ENCODE measurements at places on chromosomes 1 and 21. TPM values are rescaled to one million over a fixed set of nuclear protein-coding genes. Genes with fewer than 3 reads are reported as not detected.
A peak's percentile ranks its signal among the peaks of the same experiment; 100 is the strongest.

GRCh38 chr1:108664481-108664880 is 3.6 kb upstream of the HENMT1 start:
- DNase-seq, result no peak

GRCh38 chr1:42953182-42954180 is 5.2 kb downstream of the SLC2A1 start:
- no peak for DNase-seq

GRCh38 chr1:185495898-185496297 is 178.9 kb upstream of the IVNS1ABP start:
- DNase-seq, result no peak

DNA sequence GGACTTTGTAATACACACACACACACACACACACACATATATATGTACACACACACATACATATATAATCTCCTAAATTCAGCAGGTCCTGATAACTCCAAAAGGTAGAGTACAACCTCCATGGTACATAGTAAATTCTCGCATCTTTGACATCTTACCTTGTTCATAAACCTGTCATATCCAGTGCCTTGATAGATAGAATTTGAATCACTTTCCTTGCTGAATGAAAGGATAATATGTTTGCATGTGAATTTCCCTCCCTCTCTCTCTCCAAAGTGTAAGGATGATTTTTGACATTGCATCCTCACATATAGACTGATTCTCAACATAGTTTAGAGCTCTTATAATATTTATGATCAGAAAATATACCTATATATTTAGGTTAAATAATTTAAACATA is 567.1 kb upstream of the ADGRL2 start:
- DNase-seq, result no peak

GRCh38 chr1:245155272-245156040 is 671 bp downstream of the KIF26B start:
- no peak for DNase-seq

Gene RHOU
- total RNA-seq, result 2.0 TPM

Gene C1orf87
- total RNA-seq, result not detected

DNA sequence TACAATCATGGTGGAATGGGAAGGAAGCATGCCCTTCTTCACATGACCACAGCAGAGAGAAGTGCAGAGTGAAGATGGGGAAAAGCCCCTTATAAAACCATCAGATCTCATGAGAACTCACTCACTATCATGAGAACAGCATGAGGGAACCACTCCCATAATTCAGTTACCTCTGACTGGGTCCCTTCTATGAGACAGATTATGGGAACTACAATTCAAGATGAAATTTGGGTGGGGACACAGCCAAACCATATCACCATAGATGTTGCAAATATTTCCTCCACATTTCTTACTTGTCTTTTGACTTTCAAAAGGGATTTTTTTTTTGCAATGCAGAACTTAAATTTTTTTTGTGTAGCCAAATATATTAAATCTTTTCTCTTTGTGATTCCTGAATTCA is 14.8 kb downstream of the SH3BGR start:
- no peak for DNase-seq

DNA sequence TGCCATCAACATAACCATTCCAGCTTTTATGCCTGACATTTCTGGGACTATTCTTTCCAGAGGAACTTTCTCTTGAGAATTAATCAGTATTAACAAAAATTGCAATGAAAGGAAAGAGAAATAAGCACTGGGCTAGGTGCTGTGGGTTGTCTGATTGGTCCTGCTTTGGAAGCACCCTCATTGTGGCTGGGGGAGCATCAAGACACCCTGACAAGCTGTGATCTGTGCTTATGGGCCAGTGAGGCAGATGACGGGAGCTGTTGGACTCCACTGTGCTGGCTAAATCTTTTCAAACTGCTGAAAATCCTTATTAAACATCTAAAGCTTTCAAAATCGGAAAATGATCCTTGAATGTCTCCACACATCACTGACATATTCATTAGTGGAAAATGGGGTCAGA is 20.0 kb downstream of the UBASH3A start:
- DNase-seq, result no peak

Gene CD1D
- 3.6 TPM for total RNA-seq

Gene GJC2
- total RNA-seq, result 0.72 TPM

Gene DENND1B
- 22.4 TPM for total RNA-seq

Gene FMO2
- 31.6 TPM for total RNA-seq

GRCh38 chr21:20373031-20373430 is 625.2 kb upstream of the NCAM2 start:
- no peak for DNase-seq

Gene CCDC17
- 1.7 TPM for total RNA-seq

GRCh38 chr21:32073190-32073589 is 200.4 kb downstream of the HUNK start:
- DNase-seq, result no peak

- no peak for DNase-seq
Measured at GRCh38 chr1:152039886-152040285, 3.1 kb upstream of the S100A11 start.

Gene PTPRU
- total RNA-seq, result 8.6 TPM

DNA sequence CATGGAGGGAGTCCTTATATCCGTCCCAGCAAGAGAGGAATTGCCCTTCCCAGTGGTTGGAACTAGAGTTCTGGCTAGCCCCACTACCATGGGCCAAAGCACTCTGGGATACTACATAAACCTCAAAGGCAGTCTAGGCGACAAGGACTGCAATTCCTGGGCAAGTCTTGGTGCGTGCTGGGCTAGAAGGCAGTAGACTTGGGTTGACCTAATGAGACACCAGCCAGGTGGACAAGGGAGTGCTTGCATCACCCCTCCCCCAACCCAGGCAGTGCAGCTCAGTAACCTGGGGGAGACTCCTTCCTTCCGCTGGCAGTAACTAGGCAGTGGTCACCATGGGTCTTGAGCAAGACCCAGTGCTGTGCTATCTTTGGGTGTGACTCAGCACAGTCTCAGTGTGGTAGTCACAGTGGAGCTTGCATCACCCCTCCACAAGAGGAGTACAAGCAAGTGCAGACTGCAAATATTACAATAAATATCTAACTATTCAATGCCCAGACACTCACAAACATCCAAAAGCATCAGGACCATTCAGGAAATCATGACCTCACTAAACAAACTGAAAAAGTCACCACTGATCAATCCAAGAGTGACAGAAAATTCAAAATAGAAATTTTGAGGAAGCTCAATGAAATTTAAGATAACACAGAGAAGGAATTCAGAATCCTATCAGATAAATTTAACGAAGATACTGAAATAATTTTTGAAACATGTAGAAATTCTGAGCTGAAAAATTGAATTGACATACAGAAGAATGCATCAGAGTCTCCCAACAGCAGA is 84.7 kb upstream of the LYPLAL1 start:
- DNase-seq, result peak; percentile 11

GRCh38 chr1:157968508-157968907 is 24.9 kb upstream of the KIRREL1 start:
- no peak for DNase-seq

- DNase-seq, result no peak
Measured at GRCh38 chr1:223840254-223840653, 5.5 kb downstream of the TP53BP2 start.

Gene PRRX1
- total RNA-seq, result 29.7 TPM

Gene IFI44
- total RNA-seq, result 8.2 TPM

DNA sequence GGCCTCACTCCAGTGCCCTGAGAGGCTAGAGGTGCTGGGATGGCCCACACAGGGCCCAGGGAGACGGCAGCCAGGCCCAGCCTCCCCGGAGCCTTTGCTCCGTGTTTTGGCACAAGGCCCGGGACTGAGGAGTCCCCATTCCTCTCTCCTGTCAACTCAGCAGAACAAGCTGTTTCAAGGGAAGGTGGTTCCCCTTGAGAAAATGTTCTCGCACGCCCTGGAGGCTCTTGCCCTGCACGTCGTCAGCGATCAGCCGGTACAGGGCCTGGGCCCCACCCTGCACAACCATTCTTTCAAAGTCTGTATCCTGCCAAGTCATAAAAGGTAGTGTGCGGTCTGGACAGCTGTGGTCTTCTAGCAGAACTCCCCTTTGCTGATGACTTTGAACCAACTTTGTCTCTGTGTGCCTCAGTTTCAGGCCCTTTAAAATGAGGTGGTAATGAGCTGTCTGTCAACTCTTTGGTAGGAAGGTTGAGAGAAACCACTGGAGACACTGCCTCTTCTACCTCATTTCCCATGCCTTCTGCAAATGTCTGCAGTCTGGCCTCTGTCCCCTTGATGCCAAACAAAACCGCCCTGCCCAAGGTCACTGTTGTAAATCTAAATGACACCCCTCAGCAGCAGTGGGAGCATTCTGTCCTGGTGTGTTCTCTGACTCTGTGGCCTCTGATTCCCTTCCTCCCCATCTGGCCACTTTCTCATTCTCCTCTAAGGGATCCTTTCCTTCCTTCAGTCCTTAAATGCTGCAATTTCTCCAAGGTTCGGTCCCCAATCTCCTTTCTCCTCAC is 138.6 kb upstream of the JUN start:
- peak; percentile 45 for DNase-seq

Gene MAB21L3
- total RNA-seq, result not detected

Gene SETD4
- total RNA-seq, result 8.7 TPM

Gene BRDT
- not detected for total RNA-seq

GRCh38 chr21:40152476-40152875 is 285.2 kb downstream of the PCP4 start:
- DNase-seq, result no peak

Gene ZNF684
- total RNA-seq, result 7.8 TPM

- DNase-seq, result no peak
Measured at GRCh38 chr1:187744665-187745064, 915.9 kb downstream of the PLA2G4A start.

DNA sequence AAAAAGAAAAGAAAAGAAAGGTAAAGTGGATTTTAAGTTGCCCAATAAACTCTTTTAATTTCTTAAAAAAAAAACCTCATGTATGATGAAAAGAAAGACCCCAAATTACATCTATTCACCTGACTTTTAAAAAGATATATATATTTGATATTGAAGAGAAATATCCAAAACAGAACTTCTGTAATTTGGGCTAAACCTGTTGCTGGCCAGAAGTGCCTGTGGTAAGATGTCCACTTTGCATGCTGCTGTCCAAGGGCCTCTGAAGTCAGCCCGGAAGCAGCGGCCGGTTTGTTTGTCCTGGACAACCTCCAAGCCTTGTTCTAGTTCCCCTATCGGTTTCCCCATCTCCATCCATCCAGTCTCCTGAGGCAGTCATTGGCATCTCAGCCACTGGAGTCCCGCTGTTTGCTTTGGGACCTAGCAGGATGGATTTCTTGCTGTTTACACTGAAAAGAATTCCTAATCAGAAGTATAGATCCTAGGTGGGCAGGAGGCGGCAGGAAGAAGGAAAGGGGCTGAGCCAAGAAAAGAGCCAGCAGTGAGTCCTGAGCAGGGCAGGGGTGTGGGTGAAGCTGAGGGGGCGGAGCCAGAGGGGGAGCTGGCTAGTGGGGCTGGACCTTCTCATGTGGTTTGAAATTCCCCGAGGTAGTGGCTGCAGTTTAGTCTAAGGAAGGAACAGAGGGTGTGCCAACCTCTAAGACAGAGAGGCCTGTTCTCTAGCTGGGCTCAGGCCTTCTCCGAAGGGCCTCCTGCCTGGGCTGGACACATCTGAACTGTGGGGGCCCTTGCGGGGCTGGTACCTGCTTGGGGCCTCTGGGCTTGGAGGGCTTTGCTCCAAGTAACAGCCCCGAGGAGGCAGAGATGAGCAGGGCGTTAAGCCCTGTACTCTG is 3.3 kb downstream of the NCMAP start:
- DNase-seq, result peak; percentile 29

- no peak for DNase-seq
Measured at GRCh38 chr1:248825136-248825535, 579 bp downstream of the SH3BP5L start.

- DNase-seq, result no peak
Measured at GRCh38 chr1:37353871-37354270, 120.5 kb upstream of the ZC3H12A start.

- DNase-seq, result no peak
Measured at GRCh38 chr1:9649769-9650168, 1.8 kb upstream of the PIK3CD start.

- DNase-seq, result no peak
Measured at GRCh38 chr1:8133190-8133589, 107.1 kb upstream of the ERRFI1 start.

DNA sequence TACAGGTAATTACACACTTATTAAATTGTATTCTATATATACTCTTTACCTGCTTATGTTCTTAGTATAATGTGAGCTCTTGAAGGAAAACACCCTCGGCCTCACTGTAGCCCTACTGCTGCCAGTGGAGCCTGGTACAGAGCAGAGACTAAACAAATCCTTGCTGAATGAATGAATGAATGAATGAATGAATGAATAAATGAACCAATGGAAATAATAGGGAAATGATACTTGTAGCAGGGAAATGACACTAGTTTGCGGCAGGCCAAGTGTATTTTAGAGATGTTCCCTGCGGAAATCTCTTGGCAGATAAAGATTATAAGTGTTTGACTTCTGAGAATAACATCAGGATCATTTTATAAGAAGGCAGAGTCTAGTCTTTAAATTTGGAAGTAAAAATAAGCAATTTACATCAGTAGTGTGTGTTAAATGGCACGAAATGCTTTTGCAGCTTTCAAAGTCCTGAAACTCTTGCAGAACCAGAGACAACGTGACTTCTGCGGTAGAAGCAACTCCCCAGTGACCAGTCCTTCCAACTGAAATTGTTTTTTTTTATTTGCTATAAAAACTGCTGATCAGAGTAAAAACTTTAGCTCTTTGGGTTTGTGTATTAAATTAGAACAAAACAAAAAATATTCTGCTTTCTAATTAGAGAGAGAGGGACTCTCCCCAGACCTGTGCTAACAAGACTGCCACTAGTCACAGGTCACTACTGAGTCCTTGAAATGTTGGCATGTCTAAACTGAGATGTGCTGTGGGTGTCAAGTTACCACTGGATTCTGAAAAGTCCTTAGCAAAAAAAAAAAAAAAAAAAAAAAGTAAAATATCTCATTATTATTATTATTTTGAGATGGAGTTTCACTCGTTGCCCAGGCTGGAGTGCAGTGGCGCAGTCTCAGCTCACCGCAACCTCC is 199.3 kb upstream of the MAP1LC3C start:
- DNase-seq, result no peak

Gene ITLN2
- total RNA-seq, result not detected

Gene NBPF20
- total RNA-seq, result 1.2 TPM

GRCh38 chr21:40631211-40631610 is 215.7 kb downstream of the DSCAM start:
- no peak for DNase-seq

- DNase-seq, result no peak
Measured at GRCh38 chr1:11339346-11340232, 66.6 kb downstream of the UBIAD1 start.
